ENCODE measurements at places on chromosomes 6 and 20.

DNA sequence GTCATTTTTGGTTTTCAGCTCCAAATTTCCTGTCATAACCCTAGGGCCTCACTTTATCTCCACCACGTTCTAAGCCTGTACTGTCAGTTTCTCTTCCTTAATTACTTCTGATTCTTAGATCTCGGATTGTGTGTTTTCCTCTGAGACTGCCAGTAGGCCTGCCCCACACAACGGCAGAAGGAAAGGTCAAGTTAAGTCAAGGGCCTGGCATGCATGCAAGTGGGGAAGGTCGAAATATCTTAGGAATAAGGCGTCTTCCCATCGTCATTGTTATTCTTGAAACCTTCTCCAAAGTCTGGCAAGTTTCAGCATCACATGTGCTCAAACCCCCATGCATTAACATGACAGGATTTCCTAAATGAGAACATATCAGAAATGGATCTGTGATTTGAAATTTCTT lies 203.5 kb upstream of the TSHZ2 start:
- DNase-seq, result no peak

DNA sequence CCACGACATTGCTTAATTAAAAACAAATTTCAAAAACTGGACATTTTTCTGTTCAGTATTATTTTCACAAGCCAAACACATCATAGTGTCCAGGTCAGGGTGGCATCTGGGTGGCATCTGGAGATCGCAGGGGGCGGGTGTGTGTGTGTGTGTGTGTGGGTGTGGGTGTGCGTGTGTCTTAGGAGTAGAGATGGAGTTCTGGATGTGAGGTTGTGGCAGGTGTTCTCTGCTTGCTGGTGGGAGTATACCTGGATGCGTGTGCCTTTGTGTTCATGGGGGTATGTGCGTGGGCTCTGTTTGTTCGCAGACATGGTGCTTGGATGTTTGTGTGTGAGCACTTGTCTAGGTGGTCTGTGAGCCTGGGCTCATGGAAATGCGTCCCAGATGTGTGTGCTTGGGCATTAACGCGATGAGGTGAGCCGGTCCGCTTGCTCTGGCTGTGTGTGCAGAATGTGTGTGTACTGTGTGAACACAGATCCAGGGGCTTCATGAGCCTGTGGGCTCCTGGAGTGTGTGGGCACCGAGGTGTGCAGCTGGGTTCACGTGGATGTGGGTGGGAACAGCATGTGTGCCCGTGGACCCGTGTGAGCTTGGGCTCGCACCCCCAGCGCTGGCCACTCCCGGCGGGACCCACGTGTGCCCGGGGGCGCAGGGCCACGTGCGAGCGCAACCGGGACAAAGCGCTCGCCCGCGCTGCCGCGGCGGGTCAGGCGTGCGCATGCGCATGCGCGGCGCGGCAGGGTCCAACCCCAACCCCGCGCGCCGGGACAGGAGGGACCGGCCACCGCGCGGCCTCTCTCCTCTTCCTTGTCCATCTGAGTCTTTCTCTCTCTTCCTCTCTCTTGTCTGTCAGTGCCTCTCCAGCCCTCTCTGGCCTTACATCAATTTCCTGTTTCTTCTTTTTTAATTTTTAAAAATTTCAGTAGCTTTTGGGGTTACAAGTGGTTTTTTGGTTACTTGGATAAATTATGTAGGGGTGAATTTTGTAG lies 60.4 kb downstream of the SRC start:
- peak; percentile 7 for DNase-seq

DNA sequence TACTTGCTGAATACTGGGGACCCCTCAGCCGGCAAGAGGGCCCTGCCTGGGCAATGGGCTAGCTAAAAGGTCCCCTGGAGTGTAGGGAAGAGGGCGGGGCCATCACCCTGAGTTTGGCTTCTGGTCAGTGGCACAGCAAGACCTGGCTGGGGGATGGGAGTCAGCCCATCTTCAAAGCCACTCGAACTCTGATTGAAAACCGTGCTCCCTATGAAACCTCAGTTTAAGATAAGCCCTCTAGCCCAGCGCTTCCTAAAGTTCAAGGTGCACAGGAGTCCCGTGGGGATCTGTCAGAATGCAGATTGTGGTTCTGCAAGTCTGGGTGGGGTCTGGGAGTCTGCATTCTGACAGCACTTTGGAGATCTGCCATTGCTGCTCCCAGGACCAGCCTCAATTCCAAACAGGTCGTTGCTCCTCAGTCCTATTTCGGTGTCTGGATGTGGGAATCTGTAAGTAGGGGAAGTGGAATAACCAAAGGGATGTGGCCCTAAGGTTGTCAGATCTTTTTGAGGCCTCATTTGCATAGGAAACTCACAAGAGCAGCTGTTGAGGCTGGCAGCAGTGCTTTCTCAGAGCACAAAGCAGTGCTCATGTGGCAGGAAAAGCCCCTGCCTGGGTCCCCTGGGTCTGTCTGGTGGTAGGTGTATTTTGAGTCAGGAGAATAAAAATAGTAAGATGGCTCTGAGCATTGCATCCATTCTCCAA lies 85.3 kb upstream of the SCP2D1 start:
- no peak for DNase-seq

GRCh38 chr6:169034516-169035167 lies 219.0 kb downstream of the THBS2 start:
- no peak for DNase-seq

- DNase-seq, result peak; percentile 33
Measured at GRCh38 chr6:4607793-4608192, 168.4 kb upstream of the CDYL start.
